ENCODE measurements at places on chromosomes 12 and 14.

GRCh38 chr14:67166450-67166853 lies 22.8 kb upstream of the GARIN2 start:
- DNase-seq: peak; percentile 40

- peak; percentile 86 for DNase-seq
These were observed 170.9 kb downstream of the DUSP6 start for GRCh38 chr12:89181271-89181920.

GRCh38 chr12:58764100-58764953 lies 156.0 kb downstream of the LRIG3 start:
- peak; percentile 40 for DNase-seq

GRCh38 chr12:113261847-113262470 lies 40.7 kb downstream of the TPCN1 start:
- DNase-seq: peak; percentile 80

GRCh38 chr12:131269551-131269950 lies 315.8 kb downstream of the ADGRD1 start:
- DNase-seq: no peak

DNA sequence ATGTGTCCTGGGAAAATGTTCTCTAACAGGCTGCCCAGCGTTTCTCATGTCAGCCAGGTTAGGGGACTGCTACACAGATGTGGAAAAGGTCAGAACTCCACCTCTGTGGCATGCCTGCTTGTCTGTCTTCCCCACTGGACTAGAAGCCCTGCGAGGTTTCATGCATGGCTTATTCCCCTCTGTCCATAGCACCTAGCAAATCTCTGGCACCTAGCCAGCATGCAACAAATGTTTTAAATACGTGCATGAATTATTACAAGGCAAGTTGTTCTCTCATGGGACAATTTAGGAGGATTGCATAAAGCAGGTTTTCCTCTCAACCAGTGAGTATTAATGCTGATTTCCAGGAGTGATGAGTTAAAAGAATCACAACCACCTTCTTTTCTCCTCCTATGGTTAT lies 21.4 kb upstream of the KCNK13 start:
- DNase-seq: no peak

GRCh38 chr14:23612802-23613201 lies 23.4 kb upstream of the DHRS2 start:
- no peak for DNase-seq

DNA sequence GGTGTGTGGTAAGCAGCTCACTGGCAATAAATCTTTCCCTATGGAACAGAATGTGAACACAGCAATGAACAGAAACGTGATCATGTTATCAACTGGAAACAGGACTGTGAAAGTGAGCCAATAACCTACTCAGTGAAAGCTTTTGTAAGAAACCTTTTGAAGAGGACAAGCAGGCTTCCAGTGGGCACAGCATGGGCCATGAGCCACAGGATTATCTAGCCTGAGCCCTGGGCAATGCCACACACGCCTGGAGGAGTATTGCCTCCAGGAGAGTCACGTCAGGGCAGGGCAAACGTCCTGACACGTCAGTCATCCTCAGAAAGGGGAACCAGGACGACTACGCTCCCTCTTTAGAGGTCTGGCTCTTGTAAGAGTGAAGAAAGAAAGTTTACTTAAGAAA lies 32.3 kb downstream of the NRDE2 start:
- DNase-seq: no peak

GRCh38 chr14:102182190-102182589 lies 42.5 kb downstream of the WDR20 start:
- DNase-seq: peak; percentile 37

- no peak for DNase-seq
These were observed 15.3 kb upstream of the ANKRD33 start for GRCh38 chr12:51872689-51872981.

DNA sequence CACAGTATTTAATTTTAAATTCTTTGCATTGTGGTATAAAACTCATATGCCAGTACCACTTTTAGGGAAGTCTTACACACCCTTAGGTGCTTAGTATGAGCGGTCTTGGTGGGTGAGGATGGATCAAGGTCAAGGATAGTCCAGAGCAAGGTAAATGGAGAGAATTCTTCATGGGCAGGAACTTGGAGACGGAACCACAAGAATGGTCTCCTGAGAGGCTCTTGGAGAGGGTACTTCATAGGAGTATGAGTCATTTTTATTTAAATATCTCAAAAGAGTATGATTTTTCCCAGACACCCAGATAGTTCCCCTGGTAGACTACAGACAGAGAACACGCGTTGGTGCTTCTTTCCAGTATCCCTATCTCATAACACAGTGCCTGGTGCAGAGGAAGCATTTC lies 21.9 kb downstream of the HSPB8 start:
- no peak for DNase-seq

DNA sequence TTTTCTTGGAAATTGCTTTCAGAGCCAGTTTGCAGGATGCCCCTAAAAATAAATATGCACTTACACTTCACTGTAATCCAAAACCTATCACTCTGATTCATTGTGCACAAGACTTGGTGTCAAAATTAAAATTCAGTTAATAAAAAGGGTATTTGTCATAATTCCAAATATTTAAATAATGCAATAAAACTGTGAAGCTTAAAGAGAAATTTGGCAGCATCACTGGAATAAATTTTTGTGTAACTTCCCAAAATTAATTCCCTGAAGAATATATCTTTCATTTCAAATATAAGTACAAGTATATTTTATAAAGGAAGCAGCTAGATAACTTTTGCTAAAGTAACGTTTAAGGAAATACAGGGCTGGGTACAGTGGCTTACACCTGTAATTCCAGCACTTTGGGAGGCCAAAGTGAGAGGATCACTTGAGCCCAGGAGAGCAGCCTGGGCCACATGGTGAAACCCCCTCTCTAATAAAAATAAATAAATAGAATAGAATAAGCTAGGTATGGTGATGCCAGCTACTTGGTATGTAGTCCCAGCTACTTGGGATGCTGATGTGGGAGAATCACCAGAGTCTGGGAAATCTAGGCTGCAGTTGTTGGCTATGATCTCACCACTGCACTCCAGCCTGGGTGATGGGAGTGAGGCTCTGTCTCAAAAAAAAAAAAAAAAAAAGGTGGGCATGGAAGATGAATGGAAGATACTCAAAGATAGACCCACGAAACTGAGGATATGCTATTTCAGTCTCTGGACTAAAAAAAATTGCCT lies 233.8 kb downstream of the FBXL14 start:
- DNase-seq: peak; percentile 17

GRCh38 chr12:67043771-67044170 lies 225.4 kb upstream of the CAND1 start:
- DNase-seq: no peak

GRCh38 chr14:61575126-61575525 lies 120.2 kb upstream of the HIF1A start:
- no peak for DNase-seq

- DNase-seq: no peak
These were observed 70.6 kb downstream of the KCNK10 start for GRCh38 chr14:88252498-88252897.

DNA sequence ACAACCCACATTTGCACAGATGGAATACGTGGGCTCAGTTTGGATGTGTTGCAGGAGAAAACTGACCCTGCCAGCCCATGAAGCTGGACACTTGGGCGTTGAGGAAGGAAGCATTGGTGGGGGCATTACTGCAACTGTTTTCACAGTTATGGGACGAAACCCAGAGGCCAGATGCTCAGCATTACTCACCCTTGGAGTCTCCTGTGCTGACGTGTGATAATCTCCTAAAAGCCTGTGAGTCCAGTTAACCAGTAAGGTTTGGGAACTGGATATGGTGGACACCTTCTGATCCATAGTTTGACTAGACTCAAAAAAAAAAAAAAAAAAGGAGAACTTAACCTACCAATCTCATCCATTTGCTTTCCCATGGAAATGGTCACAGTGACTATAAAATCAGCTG lies 52.8 kb upstream of the EGLN3 start:
- no peak for DNase-seq

- no peak for DNase-seq
These were observed 54.5 kb downstream of the ATP2A2 start for GRCh38 chr12:110335481-110336045.

Measured in fibroblast of gingiva (primary cell).